Activated CD4-positive, alpha-beta memory T cell treated with anti-CD3 and anti-CD28 coated beads for 36 hours (primary cell): ENCODE measurements at places on chromosomes 4 and X. TPM values are rescaled to one million over a fixed set of nuclear protein-coding genes. Genes with fewer than 3 reads are reported as not detected.

ZNF280C gene
- total RNA-seq = 5.3 TPM

MAGEB2 gene
- not detected for total RNA-seq

CSN3 gene
- total RNA-seq = not detected

S100P gene
- 19.3 TPM for total RNA-seq

SAGE1 gene
- not detected for total RNA-seq

TBC1D9 gene
- 0.05 TPM for total RNA-seq

BANK1 gene
- total RNA-seq = not detected

CABS1 gene
- not detected for total RNA-seq

GSX2 gene
- total RNA-seq = not detected

NKX6-1 gene
- not detected for total RNA-seq

TMPRSS11F gene
- not detected for total RNA-seq

PRDM8 gene
- total RNA-seq = 4.3 TPM

EDNRA gene
- not detected for total RNA-seq

SOWAHB gene
- not detected for total RNA-seq

AFP gene
- total RNA-seq = not detected

REPS2 gene
- total RNA-seq = not detected
